Left lung (tissue), 14 donors: ENCODE measurements at places on chromosomes 6 and 20.

- no peak for DNase-seq
These were observed 159.4 kb downstream of the PHF3 start for GRCh38 chr6:63795006-63795405.

DNA sequence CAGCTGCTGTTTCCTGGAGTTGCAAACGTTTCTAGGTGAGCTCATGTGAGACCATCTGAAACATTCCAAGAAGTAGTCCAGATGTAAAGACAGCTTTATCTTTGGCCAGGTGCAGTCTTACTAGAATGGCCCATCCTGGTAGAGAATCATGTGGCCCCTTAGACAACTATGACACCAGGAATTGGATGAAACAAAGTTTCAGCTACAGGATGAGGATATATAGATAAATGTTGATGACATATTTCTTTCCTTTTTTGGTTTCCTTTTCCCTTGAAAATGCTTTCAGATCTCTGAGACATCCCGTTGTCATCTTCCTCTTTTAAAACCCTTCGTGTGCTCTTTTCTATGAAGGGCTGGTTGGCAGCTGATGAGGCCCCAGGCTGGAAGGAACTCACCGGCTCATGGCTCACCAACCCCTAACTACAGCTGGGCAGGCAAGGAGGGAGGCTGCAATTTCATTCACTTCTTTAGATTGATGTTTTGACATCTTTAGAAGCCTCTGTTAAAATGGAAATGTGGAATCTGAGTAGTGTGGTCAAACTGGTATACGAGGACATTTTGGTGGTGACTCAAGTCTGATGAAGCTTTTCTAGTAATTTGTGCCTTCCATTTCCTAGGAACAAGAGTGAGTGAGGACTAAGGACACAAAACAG is 167.9 kb upstream of the TNFAIP3 start:
- DNase-seq: no peak

DNA sequence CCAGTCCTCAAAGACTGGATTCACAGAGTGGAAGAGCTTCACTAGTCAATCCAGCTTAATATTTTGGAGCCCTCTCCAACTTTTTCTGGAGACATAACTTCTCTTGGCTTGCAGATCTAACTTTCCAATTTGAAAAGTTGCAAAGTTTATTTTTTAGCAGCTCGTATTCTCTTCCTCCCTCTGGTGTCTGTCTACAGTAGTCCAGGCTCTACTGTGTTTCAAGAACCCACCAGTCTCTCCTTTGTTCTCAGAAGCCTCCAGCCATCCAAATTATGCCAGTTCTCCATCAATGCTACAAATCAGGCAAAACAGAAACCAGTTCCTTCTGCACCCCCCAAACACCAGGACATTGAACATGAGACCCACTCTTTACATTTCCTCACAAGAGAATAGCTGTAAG is 376.1 kb upstream of the OPRM1 start:
- DNase-seq: no peak

DNA sequence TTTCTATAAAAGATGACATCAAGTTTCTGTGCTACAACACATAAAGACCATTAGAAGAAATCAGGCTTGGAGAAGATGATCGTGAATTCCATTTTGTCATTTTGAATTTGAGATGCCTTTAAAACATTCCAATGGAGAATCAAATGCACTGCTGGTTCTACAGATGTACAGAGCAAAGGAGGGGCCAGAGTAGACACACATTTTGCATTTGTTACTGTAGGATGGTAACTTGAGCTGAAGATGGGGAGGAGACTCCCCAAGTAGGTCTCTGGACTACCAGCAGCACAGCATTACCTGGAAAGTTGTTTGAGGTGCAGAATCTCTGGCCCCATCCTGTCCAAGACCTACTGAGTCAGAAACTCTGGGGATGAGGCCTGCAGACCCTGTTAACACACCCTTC is 121.6 kb upstream of the RALGAPA2 start:
- no peak for DNase-seq

DNA sequence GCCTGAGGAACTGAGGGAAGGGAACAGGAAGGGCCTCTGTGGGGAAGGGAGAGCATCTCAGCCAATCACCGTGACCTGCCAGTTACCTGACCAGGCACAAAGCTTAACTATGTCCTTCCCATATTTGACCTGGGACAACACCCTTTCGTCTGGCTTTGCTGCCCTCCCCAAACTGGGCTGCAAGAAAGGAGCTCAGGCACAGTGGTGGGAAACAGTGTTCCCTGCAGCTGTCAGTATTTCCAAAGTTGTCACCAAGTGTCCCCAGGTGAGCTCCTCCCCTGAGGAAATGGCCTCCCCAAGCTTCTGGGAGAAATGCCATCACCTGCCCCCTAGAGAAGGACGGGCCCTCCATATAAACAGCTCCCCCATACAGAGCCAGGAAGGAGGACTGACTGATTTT is 17.9 kb downstream of the NCR2 start:
- DNase-seq: no peak

DNA sequence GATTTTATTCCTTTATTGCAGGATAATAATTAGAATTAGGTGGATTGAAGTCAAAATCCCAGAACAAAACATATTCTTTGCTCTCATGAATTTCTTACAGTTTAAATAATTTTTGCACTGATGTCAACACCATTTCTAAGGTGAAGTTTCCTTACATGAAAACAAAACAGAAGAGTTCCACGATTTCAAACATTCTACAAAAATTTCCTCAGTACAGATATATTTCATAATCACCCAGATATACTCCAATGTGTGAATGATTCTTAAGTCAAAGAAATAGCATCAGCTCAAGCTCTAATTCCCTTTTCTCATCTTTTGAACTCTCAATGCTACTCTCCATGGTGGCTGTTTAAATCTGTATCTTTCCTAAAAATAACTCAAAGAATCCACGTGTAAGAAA is 39.5 kb upstream of the THBS2 start:
- DNase-seq: no peak

DNA sequence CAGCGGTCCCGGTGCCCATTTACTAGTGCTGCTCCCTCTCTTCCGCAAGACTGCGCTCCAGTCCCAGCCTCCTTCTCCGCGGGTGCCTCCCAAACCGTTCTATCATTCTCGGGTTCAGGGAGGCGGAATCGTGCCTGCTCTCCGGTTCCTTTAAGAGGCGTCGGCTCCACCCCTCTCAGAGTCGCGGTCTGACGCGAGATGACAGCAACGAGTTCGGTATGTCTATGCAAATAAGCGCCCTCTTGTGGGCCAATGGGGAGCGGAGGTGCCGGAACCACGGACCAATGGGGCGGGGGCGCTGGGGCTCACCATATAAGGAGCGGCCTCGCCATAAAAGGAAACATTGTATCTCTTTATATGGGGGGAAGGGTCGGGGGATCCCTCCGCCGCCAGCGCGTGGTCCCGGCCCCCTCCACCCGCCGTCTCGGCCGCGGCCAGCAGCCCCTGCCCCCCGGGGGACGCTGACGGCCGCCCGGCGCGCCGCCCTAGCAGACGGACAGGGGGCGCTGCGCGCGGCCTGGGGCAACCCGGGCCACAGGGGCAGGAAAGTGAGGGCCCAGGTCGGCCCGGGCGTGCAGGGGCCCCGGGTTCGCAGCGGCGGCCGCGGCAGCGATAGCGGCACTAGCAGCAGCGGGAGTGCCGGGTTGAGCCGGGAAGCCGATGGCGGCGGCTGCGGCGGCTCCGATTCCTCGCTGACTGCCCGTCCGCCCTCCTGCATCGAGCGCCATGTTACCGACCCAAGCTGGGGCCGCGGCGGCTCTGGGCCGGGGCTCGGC is at the start of gene SRF:
SRF (plus strand) TSS at position 339 of the 776 bp plus-strand sequence; CDS start at position 727, 388 bp downstream.
- DNase-seq: peak; percentile 100

GRCh38 chr20:50126662-50127061 is 13.7 kb upstream of the UBE2V1 start:
- DNase-seq: no peak

DNA sequence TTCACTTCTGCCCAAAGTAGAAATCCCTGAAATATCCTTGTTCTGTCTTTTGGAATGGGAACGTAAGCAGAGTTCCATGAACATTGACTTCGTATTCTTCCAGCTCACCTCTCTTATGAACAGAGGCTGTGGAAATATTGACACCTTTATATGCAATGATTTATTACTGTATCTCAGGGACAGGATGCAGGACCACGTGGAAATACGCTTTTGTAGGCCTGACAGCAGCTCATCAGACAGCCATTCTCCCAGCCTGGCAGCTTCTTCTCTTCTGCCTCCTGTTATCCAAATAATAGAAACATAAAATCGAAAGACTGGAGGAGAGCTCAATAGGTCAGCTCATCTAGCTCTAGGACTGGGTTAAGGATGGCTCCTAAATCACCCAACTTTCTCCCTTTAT is 106.2 kb upstream of the DTNBP1 start:
- no peak for DNase-seq

DNA sequence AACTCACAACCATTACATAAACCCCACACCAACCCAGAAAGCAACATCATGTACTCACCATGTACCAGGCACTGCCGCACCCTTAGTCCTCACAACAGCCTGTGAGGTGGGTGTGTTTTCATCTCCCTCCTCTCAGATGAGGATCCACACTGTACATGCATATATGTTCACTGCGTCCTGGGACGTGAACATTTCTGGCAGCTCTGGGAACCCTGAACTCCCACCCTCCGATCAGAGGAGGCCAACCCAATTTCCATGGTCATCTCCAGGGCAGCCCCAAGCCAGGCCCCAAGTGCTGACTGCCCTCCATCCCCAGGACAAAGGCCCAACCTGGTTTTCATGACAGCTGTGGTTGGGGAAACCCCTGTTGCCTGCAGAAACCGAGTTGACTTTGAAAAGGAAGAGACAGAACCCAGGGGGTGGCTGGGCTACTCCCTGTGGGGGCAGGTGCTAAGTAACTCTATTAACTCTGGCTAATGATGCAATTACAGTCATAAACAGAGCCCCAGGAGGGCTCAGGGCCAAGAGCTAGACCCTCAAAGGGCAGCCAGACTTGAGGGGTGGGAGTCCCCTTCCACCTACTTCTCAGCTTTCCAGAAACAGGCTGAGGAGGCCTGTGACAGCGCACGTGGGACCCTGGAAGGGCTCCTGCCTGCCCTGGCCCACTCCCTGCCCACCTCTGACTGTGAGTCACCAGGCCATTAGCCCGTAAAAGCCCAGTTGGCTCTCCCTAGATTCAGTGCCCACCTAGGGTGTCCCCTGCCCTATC is 2.6 kb downstream of the TFEB start:
- no peak for DNase-seq

DNA sequence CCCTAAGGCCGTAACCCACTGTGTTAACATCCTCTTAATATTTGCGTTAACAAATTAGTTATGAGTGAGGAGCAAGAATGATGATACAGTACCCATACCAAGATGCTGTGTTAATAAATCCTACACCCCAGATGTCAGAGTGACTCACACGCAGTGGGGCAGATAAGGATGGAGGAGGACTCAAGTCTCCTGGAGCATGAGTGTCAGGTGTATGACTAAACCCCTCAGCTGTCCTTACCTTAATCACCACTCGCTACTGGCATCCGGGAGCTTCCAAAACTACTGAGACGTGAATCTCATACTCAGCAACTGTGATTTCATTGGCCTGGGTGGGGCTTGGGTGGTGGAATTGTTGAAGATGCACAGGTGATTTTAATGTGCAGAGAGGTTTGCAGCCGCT is 131.3 kb upstream of the MTHFD1L start:
- DNase-seq: no peak

DNA sequence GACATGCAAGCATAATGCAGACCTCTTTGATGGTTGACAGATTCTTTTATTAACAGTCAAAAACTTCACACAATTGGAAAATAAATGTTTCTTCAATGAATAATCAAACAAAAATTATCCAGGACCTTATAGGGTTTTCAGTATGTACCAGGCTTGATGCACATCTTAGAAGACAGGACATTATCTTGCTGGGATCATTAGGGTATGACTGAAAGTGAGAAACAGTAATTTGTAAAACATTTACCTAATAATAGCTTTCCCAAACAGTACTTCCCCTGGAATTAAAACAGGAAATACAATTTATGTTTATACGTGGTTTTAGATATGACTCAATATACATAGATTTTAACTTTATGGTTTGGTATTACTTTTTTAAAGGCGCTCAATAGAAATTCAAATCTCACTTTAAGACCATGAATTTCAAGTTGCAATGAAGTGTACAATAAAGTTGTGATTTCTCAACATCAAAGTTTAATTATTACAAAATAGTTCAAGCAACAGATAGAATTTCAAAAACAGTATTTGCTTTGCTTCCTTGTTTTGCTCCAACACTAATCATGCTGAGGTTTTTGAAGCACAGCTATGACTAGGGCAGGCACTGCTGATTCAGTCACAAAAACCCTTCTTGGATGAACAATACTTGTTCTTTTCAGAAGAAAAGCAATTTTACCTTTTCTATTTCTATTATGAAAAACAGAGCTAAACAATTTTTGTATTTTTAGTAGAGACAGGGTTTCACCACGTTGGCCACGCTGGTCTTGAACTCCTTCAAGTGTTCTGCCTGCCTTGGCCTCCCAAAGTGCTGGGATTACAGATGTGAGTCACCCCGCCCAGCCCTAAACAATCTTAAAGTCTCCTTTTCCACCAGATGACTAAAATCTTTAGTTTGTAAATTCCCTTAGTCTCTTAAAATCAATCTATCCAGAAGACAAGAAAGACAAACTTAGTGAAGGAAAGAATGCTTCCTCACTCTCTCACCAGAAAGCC is 13.7 kb downstream of the SOD2 start:
- DNase-seq: no peak

DNA sequence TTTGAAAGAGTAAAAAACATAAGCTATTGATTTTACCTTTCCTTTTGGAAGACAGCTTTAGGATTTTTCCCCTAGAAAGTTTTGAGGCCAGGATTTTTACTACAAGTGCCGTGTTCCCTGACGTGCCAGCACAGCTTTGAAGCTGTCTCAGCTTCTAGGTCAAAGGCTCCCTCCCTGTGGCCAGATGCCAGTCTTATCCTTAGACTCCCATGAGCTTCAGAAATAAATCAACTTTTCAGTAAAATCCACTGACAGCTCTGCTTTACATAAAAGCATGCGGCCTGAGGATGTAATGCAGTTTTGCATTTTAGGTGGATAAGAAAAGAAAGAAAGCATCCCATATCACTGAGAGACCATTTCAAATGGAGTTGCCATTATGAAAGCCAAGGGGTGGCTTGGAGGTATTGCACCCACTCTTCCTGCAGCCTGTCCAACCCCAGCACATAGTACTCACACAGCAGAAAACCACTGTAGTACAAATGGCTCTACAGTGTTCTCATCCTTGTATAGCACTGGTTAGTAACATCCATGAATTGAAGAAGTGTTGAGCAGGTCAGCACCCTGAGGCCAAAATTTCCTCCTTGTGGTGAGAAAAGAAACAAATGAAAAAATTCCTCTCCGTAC is 15.2 kb upstream of the ATXN1 start:
- DNase-seq: no peak
